ENCODE measurements at places on chromosomes 7 and 10.

GRCh38 chr7:101106386-101106785 lies 20.5 kb upstream of the SERPINE1 start:
- no peak for DNase-seq

GRCh38 chr7:4957847-4958476 lies 1.0 kb downstream of the MMD2 start:
- no peak for DNase-seq

GRCh38 chr7:153835712-153836265 lies 216.4 kb upstream of the DPP6 start:
- DNase-seq, result no peak

DNA sequence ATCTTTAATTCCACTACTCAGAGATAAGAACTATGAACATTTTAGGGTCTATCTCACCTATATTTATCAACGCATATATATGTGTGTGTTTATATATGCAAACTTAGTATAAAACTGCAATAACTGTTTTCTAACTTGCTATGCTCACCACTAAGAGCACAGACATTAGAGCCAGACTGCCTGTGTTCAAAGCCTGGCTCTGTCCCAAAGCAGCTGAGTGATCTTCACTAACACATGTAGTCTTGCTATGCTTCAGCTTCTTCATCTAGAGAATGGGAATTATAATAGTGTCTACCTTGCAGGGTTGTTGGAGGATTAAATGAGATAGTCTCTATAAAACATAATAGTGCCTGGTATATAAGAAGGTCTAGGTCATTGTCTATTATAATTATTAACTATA lies 165.5 kb downstream of the MAGI2 start:
- no peak for DNase-seq

DNA sequence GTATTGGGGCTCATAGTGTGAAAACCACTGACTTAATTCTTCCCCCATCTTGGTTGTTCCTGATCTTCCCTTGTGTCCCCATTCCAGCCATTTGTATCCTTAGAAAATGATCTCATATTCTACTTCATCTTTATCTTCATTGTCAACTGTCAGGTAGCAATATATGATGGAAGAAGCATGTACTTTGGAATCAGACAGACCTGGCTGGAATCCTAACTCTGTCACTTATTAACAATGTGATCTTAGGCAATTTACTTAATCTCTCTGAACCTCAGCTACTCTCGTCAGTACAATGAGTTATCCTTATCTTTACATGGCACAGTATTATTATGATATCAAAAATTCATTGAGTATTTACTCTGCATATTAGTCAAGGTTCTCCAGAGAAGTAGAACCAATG lies 10.1 kb downstream of the CFTR start:
- no peak for DNase-seq

GRCh38 chr10:88759366-88760101 lies at the start of gene LIPN:
Gene LIPN (plus strand): TSS chr10:88760020. CDS start chr10:88761406, 1,386 bp downstream.
- no peak for DNase-seq

- no peak for DNase-seq
Measured at GRCh38 chr10:78727728-78728127, 341.0 kb upstream of the ZMIZ1 start.

GRCh38 chr10:72075376-72076115 lies 12.8 kb downstream of the SPOCK2 start:
- DNase-seq, result no peak

- DNase-seq, result no peak
Measured at GRCh38 chr7:1901431-1902210, 231.5 kb downstream of the ELFN1 start.

- DNase-seq, result no peak
Measured at GRCh38 chr7:143914938-143915652, 13.1 kb upstream of the TCAF1 start.

GRCh38 chr7:92944633-92945032 lies 108.3 kb upstream of the CDK6 start:
- DNase-seq, result no peak

DNA sequence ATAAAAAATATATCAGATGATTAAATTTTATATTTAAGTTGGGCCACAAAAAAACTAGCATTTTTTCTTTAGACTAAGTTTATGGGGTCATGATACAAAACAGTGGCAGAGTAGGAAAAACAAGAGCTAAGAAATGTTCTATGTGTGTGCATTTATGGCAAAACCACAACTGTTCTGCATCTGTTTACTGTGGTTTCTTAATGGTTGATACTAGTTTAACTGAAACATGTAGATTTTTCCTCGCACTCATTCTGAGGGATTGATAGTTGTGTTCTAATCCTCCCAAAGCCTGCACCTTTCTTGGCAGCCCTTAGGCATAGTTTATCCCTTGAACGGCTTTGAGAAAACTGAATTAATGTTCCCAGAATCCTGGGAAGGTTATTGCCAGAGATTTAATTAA lies 66.6 kb upstream of the PHYHIPL start:
- DNase-seq, result no peak

DNA sequence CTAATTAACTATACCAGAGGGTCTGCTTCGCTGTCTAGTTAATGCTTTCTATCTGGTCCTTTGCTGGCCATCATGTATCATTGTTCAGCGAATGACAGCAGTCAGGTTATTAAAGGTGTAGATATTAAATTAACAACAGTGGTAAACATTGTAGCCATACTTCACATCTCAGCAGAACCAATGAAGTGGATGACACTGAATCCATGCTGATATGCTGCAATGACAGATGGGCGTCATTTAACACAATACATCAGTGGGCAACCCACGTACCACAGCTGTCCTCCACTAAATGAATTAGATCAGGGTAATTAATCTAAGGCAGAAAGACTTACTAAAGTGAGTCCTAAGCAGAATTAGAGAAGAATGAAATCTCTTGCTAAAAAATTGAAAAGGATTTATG lies 767.2 kb downstream of the NXPH1 start:
- DNase-seq, result no peak

GRCh38 chr10:5983774-5984173 lies 6.4 kb upstream of the IL15RA start:
- DNase-seq, result no peak

DNA sequence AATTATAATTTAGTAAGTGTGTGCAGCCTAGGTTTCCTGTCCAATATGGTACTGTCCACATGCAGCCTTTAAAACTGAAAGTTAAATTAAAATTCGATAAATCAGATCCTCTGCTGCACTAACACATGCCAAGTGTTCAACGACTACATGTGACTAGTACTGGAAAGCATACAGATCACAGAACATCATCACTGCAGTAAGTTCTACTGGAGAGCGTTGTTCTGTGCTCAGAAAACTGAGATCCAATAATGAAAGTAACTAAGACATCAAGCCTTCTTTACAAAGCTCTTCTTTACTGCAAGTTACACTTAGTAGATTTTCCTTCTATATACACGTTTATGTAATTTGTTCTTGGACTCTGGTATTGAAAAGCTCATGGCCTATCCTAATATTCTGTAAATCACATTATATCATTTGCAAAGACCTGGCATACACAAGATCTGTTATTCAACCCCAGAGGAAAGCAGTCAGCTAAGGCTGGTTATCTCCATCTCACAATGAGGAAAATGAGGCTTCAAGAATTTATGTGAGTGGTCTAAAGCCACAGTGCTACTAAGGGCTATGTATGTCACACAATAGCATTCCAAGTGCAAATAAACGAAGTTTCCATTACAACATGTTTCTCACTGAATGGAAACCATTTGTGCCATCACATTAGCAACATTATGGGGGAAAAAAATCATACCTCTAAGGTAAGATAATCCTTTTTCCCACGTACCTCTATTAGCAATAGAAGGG lies 77.6 kb downstream of the VPS41 start:
- DNase-seq, result no peak

DNA sequence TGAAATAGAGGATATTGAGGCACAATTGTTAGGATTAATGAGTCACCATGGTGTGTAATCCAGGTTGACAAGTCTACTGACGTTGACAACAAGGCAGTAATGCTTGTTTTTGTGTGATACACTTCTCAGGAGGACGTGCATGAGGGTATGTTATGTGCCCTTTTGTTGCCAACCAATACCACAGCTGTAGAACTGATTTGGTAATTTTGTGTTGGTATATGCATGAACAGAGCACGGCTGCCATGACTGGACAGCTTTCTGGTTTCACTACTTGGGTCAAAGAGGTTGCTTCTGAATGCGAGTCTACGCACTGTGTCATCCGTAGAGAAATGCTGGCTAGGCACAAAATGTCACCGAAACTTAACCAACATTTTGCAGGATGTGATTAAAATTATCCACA lies 32.9 kb downstream of the PHTF2 start:
- no peak for DNase-seq

DNA sequence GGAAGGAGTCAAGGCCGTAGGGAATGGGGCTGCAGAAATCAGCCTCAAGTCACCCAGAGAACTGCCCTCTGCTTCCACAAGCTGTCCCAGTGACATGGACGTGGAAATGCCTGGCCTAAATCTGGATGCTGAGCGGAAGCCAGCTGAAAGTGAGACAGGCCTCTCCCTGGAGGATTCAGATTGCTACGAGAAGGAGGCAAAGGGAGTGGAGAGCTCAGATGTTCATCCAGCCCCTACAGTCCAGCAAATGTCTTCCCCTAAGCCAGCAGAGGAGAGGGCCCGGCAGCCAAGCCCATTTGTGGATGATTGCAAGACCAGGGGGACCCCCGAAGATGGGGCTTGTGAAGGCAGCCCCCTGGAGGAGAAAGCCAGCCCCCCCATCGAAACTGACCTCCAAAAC lies 50.2 kb upstream of the PDCD4 start:
- no peak for DNase-seq

DNA sequence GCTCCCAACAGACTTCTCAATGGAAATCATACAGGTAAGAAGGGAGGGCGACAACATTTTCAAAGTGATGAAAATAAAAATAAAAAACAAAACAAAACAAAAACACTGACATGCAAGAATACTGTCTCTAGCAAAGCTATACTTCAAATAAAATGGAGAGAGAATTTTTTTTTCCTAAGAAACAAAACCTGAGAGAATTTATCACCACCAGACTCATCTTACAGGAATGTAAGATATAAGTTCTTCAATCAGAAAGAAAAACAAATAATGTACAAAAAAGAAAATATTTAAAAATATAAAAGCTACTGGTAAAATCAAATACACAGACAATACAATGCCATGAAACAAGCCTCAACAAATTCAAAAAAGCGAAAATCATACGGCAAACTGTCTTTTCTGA lies 113.2 kb downstream of the NRBF2 start:
- no peak for DNase-seq

DNA sequence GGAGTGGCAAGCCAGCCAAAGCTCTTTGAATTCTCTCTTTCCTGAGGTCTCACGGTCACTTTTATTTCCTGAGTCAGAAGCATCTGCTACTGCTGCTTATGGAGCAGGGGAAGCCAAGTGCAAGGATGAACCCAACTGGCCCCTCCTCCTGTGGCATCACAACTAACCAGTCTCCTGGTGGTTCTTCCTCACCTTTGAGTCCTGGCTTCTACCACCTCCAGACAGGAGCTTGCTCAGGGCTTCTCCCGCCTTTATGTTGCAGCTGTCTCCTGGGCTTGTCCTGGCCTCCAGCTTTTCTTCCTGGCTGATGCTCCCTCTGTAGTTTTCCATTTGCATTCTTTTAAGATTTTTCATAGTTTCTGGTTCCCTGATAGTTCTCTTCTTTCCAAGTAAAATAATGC lies 349.7 kb upstream of the NRP1 start:
- DNase-seq, result no peak

GRCh38 chr7:128755075-128755818 lies 16.1 kb downstream of the CALU start:
- no peak for DNase-seq

- no peak for DNase-seq
Measured at GRCh38 chr10:97713826-97714400, 383 bp downstream of the MARVELD1 start.

GRCh38 chr7:832167-832967 lies at the start of gene SUN1:
Gene SUN1 (plus strand): TSS chr7:832476. CDS start chr7:832525, 49 bp downstream.
- DNase-seq, result no peak

DNA sequence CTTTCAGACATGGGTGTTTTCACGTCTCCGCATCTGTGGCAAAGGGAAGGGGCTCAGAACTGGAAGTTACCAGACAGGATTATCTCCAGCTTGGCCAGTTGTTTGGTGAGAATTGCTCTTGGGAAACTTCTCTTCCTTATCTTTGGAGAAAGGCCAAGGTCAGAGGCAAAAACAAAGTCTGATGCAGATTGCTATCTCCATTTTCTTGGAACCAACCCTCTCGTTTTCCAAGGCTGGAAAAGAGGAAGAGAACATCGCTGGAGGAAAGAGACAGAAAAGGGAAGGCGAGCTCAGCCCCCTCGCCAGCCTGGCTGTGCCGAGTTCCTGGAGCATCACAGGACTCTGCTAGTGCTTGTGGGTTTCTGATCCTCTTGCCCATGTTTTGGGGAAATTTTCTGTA lies 396.8 kb upstream of the SHH start:
- no peak for DNase-seq

- DNase-seq, result no peak
Measured at GRCh38 chr10:125473143-125473793, 209.7 kb downstream of the TEX36 start.

DNA sequence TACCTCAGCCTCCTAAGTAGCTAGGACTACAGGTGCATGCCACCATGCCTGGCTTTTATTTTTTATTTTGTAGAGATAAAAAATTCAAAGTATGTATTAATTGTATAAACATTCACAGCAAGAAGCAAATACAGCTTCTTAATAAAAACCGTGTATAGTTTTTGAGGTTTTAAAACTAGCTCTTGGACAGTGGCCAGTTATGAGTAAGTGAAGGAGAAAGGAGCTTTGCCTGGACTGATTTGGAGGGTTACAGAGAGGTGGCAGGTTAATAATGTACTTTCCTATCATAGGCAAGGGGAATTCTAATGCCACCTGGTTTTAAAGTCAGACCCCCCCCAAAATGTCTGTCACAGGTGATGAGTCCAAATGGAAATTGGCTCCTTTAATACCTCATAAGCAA lies 43.4 kb downstream of the ZNRF2 start:
- no peak for DNase-seq

DNA sequence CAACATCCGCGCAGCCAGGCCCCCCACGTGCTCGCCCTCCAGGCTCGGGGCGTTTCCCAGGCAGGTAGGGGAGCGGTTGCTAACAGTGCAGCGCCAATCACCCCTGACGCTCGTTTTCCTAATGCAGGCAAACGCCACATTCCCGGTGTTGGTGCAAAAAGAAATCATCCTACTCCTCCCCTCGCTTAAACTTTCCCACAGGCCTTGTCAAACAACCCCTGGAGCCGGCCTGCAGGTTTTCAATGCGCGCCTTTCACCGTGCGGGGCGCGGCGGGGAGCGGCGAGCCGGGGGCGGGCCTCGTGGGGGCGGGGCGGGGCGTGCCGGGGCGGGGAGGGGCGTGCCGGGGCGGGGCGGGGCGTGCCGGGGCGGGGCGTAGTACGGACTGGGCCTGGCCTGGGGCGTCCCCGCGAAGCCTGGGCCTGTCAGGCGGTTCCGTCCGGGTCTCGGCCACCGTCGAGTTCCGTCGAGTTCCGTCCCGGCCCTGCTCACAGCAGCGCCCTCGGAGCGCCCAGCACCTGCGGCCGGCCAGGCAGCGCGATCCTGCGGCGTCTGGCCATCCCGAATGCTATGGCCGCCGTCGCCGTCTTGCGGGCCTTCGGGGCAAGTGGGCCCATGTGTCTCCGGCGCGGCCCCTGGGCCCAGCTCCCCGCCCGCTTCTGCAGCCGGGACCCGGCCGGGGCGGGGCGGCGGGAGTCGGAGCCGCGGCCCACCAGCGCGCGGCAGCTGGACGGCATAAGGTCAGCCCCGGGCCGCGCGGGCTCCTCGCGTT lies at the start of gene ECHDC3:
TSS of gene ECHDC3 (plus strand) at position 374 of the 770 bp plus-strand sequence. CDS start at position 569, 195 bp downstream.
- DNase-seq, result no peak

GRCh38 chr10:132329565-132330485 lies 2.2 kb upstream of the LRRC27 start:
- no peak for DNase-seq
